ENCODE measurements at places on chromosomes 7 and 10.

- H3K27me3 ChIP-seq = peaks cover 40% of the 10 kb centered on the region
- no peak overlapping the region for H3K4me3 ChIP-seq
- no peak for DNase-seq
Observed at GRCh38 chr7:155532792-155533119, 13.6 kb downstream of the CNPY1 start.

DNA sequence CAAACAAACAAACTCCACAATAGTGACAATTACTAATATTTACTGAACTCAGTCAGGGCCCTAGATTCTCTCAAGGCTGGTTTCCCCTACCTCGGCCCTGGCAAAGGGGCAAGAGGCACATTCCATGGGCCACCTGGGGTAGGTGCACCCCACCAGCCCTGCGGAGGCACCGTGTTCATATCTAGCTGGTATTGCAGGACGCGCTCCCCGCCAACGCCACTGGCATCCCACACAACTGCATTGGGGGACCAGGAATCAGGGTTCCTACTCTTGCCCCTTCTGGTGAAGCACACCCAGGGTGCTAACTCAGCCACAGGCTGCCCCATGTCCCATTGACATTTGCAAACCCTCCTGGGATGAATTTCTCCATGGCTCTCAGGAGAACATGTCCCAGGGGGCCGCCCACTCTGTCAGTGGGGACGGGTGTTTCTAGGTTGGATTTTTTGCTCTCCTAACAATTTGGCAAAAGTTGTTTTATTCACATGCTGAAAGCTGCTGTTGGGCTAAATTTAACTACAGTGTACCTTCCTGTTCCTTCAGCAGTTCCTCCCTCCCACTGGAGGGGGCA is 76.7 kb downstream of the ZRANB1 start:
- no peaks in the 10 kb centered on the region for H3K27me3 ChIP-seq
- H3K4me1 ChIP-seq = peaks cover 4% of the 10 kb centered on the region
- no peak overlapping the region for H3K27ac ChIP-seq
- peaks cover 79% of the 10 kb centered on the region for H3K36me3 ChIP-seq
- no peak overlapping the region for H3K4me3 ChIP-seq
- no peak for DNase-seq

GRCh38 chr7:121180436-121181063 is 148.2 kb upstream of the WNT16 start:
- no peak for DNase-seq
- H3K27me3 ChIP-seq = no peaks in the 10 kb centered on the region
- H3K27ac ChIP-seq = no peak overlapping the region

DNA sequence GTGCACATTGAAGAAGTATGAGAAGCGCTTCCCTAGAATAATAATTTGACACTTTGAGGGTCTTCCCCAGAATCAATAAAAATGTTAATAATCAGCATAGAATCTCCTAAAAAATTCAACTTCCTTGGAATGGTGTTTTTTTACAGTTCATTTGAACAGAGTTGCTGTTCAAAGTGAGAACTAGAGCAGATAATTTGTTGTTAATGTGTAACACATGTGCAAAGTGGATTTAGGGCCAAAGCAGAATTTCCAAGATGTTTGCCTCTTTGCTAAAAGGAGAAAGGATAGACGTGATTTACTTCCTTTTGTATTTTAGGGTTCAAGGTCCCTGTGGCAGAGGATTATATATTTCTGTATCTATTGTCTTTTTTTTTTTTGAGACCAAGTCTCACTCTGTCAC is 73.8 kb downstream of the ZNF277 start:
- no peaks in the 10 kb centered on the region for H3K36me3 ChIP-seq
- no peak for DNase-seq
- no peaks in the 10 kb centered on the region for H3K27me3 ChIP-seq
- H3K4me1 ChIP-seq = no peaks in the 10 kb centered on the region

DNA sequence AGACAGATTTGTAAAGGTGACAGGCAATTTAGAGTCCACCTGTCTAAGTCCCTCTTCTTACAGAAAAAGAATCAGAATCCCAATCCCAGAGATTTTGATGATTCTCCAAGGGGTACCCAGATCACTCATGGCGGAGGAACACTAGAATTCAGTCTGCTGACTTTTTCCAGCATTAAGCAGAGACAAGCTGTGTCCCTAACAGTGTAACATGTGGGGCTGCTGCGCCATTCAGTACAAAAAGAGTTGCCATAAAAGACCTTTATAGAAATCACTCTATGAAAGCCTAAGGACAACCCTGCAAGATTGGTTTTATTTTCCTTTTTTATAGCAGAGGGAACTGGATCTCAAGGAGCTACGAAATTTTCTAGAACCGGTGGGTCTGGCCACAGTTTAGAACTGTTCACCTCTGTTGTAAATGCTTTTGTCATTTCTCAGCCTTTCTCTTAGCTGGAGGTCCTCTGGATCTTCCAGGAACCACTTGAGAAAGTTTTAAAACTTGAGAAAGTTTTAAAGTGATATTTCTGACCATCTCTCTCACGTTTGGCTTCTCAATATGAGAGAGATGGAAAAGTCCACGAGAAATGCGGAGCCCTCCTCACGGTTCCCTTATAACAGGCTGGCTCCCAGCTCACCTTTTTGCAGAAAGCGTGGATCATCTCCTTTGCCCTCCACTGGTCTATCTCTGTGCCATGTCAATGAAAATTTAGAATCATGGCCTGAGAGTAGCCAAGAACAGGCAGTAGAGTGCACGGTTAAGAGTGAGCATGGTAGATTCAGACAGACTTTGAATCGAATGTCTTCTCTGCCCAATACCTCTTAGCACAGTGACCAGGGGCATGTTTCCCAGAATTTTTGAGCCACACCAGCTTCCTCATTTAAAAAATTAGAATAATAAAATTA is 826 bp downstream of the GIMAP7 start:
- no peaks in the 10 kb centered on the region for H3K27me3 ChIP-seq
- no peak overlapping the region for H3K4me3 ChIP-seq
- H3K27ac ChIP-seq = no peak overlapping the region
- DNase-seq = no peak
- H3K4me1 ChIP-seq = no peaks in the 10 kb centered on the region

DNA sequence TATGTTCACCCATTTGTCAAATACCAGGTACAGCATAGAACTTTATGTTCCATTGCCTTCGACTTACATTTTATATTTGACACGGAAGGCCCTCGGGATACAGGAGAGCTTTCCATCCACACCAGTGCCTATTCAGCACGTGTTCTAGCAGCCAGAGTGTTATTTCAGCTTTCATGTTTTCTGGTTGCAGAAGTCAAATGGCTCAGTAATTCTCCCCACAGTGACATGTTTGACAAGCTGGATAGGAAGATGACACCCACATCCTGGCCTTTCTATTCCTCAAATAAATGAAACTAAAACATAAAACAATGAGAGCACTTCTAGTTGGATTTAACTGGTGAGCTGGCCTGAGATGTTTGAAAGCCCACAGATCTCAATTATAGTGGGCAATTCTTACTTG is 173.4 kb downstream of the SORCS1 start:
- H3K27ac ChIP-seq = no peak overlapping the region
- no peaks in the 10 kb centered on the region for H3K36me3 ChIP-seq
- H3K27me3 ChIP-seq = no peaks in the 10 kb centered on the region
- H3K4me3 ChIP-seq = no peak overlapping the region
- no peak for DNase-seq

- no peak overlapping the region for H3K27ac ChIP-seq
- no peaks in the 10 kb centered on the region for H3K36me3 ChIP-seq
- H3K4me3 ChIP-seq = no peak overlapping the region
- H3K27me3 ChIP-seq = no peaks in the 10 kb centered on the region
- no peak for DNase-seq
Observed at GRCh38 chr10:52703898-52704297, 68.7 kb downstream of the MBL2 start.

DNA sequence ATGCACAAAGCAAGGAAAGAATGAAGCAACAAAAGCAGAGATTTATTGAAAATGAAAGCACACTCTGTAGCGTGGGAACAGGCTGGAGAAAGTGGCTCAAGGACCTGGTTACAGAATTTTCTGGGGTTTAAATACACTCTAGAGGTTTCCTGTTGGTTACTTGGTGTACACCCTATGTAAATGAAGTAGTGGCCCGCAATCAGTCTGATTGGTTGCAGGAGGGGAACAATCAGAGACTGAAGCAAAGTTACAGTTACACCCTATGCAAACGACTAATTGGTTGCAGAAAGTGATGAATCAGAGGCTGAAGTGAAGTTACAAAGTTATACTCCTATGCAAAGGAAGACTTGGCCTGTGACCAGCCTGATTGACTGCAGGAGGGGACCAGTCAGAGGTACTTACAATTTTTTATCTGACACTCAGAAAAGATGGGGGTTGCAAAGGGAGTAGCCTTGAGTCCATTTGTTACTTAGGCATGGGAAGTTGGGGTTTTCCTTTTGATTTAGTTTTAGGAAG is 3.6 kb upstream of the MTPN start:
- no peaks in the 10 kb centered on the region for H3K27me3 ChIP-seq
- H3K36me3 ChIP-seq = 0 out of 3 replicates have a peak, but pooled peaks cover 5% of the 10 kb centered on the region
- H3K27ac ChIP-seq = no peak overlapping the region
- no peak overlapping the region for H3K4me3 ChIP-seq
- no peaks in the 10 kb centered on the region for H3K4me1 ChIP-seq

GRCh38 chr7:121397822-121398221 is 1.7 kb upstream of the FAM3C start:
- no peaks in the 10 kb centered on the region for H3K4me1 ChIP-seq
- no peak overlapping the region for H3K4me3 ChIP-seq
- no peak overlapping the region for H3K27ac ChIP-seq
- no peaks in the 10 kb centered on the region for H3K27me3 ChIP-seq

- no peaks in the 10 kb centered on the region for H3K4me1 ChIP-seq
- no peak for DNase-seq
- H3K36me3 ChIP-seq = no peaks in the 10 kb centered on the region
- no peak overlapping the region for H3K4me3 ChIP-seq
Observed at GRCh38 chr10:4196771-4197390, 411.9 kb upstream of the KLF6 start.

DNA sequence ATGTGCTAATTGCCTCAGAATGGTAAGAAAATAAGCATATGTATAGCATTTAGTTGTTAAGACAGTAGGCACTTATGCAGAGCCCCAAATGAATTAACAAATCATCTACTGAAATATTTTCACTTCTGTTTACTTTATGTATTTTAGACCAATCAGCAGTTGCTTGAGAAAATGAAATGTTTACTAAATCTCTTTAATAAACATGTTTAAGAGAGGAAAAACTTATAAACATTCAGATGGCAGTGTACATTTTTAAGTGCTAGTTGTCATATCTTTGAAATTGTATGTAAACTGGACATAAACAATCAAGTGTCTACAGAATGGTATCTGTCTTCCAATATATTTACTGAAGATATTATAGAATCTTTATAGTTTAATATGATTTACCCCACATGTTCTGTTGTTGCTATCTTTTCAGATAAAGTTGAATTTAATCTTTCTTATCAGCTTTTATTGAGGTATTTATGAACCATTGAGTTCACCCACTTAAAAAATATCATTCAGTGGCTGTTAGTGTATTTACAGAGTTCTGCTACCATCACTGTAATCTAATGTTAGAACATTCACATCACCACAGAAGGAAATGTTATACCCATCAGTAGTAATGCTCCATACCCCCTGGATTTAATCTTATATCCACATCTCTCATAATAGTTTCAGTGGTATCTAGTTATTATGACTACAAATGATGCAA is 264.3 kb downstream of the ADK start:
- no peak overlapping the region for H3K27ac ChIP-seq
- peaks cover 14% of the 10 kb centered on the region for H3K36me3 ChIP-seq
- H3K27me3 ChIP-seq = no peaks in the 10 kb centered on the region
- H3K4me3 ChIP-seq = no peak overlapping the region
- DNase-seq = no peak
- no peaks in the 10 kb centered on the region for H3K4me1 ChIP-seq

DNA sequence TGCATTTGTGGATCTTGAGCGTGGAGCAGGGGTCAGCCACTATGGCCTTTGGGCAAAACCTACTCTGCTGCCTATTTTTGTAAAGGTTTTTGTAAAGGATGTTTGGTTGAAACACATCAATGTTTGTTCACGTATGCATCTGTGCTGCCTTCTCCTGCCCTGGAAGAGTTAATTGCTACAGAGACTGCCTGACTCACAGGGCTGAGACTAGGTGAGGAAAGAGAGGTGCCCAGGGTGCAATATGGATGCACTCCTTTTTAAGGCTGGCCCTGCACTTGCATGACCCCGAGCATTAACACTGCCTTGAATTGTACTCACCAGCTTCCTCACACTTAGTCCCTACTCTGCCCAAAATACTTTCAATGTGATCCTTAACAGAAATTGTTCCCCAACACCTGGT is 20.9 kb upstream of the NAMPT start:
- no peaks in the 10 kb centered on the region for H3K27me3 ChIP-seq
- no peak overlapping the region for H3K27ac ChIP-seq

DNA sequence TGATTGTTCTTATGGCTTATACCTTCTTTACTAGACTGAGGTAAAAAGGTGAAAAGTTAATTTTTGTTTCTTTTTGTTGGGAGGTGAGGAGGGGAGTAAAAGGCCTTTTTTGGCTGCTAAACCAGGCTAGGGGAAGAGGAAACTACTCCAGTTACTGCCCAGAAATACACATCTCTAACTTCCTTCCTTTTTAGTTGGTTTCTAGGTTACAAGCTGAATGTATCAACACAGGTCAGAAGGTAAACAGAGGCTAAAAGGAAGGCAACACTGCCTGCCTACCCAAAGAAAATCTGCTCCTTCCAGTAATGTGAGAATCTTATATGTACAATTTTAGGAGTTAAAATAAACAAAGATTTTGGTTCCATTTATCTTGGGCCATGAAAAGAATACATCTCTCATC is 140.4 kb downstream of the NRBF2 start:
- no peaks in the 10 kb centered on the region for H3K36me3 ChIP-seq
- H3K27me3 ChIP-seq = no peaks in the 10 kb centered on the region
- no peaks in the 10 kb centered on the region for H3K4me1 ChIP-seq
- H3K27ac ChIP-seq = no peak overlapping the region

DNA sequence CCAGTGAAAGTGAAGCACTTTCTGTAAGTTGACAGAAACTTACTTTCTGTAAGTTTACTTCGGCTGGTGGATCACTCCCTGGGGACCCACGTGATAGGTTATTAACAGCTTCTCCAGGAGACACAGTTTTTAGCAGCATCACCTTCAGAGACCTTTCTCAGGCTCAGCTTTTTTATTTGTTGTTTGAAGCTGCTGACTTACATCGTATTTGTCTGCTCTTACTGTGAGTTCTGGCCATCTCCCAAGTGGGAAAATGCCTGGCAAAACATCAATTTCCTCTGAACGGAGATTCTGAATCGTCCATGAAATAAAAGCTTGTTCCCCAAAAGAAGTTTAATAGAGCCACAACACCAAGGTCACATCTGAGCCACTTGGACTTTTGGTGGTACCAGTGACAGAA is 178.7 kb upstream of the PODXL start:
- no peaks in the 10 kb centered on the region for H3K27me3 ChIP-seq
- no peak for DNase-seq
- no peak overlapping the region for H3K27ac ChIP-seq
- peaks cover 4% of the 10 kb centered on the region for H3K4me1 ChIP-seq
- no peak overlapping the region for H3K4me3 ChIP-seq

DNA sequence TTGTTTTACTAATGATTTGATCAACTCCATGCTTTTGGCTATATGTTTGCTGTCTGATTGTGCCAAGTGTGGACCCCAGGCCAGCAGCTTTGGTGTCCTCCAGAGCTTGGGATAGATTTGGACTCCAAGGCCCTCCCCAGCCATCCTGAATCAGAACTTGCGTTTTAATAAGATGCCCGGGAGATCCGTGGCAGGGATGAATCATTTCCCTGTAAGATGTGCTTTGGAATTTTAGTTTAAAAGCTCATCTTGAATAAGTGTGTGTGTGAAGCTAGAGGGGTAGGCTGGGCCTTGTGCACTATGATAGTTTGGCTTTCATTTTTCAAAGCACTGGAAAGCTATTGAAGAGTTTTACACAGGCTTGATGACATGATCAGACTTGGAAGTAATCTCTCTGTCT is 66.2 kb upstream of the SDK1 start:
- H3K4me1 ChIP-seq = no peaks in the 10 kb centered on the region
- H3K27me3 ChIP-seq = no peaks in the 10 kb centered on the region
- H3K4me3 ChIP-seq = no peak overlapping the region
- no peak for DNase-seq

Data from H9 (cell line).